ENCODE measurements at places on chromosomes 4 and X.

DNA sequence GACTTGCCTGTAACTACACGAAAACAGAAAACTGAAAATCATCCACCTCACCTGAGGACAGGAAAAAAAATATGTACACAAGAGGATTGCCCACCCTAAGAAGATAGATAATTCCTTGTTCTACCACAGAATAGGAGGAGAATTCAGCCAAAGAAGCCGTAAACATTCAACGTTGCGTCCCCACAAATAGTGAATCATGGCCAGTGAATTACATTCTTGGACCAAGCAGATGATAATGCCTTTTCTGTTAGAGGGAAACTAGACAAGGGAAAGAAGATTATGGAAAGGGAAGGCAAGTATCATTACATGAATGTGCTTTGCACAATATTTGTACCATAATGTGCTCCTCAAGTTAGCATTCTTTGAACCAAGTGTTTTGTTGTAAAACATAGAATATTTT is 95.5 kb upstream of the C1QTNF7 start:
- DNase-seq: no peak

DNA sequence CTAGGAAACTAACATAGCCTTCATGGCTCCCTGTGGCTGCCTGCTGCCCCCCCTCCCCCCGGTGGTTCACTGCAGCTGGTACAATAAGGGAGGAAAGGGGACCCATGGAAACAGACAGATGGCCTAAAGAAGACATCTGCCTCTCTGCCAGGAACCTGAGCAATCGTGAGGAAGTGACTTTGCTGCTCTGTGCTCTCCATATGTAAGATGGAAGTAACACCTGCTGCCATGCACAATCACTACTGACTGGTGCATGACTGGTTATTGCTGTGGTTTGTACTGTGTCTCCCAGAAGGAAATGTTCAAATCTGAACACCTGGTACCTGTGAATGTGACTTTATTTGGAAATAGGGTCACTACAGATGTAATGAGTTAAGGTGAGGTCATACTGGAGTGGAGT is 43.6 kb downstream of the CD99L2 start:
- no peak for DNase-seq

- no peak for DNase-seq
Measured at GRCh38 chr4:145883101-145883694, 55.4 kb downstream of the ZNF827 start.

GRCh38 chrX:41335958-41336331 is 2.0 kb downstream of the DDX3X start:
- DNase-seq: peak; percentile 34

GRCh38 chr4:88792268-88792781 is 94.7 kb upstream of the NAP1L5 start:
- DNase-seq: no peak

DNA sequence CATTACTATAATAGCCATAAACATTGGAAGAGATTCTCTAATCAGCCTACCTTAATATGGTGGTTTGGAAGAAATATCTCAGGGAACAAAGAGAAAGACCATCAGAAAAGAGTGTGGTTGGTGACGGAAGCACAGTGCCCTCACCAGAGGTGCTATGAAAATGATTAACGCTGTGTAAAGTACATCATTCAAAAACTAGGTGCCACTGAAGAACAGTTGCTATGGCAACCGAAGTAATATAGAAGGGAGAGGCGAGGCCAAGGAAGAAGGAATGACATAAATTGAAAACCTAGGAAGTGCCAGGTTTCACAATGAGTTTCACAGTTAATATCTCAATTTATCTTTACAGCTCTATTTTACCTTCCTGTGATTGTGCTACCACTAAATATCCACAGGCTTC is 57.0 kb upstream of the ARSJ start:
- DNase-seq: no peak

DNA sequence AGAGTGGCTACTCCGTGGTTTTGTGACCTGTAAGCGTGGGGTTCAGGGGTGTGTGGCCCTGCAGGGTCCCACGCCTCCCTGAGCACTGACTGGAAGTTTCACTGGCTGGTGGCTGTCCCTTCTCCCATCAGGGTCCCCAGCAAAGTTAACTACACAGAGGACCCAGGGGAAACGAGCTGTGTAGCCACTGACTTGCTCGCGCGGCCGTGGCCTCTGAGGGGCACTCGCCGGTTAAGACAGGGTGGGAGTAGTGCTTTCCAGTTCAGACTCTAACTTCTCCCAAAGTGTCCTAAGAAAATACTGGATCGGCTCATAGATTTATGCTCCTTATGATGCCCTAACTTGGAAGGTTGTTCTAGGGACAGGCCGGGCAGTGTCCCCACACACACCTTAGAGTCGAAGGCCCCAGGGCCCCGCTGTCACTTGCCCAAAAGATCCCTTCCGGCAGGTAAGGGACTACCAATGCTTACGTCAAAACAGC is 28.2 kb downstream of the NELFA start:
- no peak for DNase-seq

GRCh38 chrX:13472975-13473374 is 96.4 kb upstream of the EGFL6 start:
- DNase-seq: no peak

GRCh38 chr4:141409556-141409955 is 188.9 kb downstream of the ZNF330 start:
- no peak for DNase-seq

GRCh38 chr4:163988865-163989264 is 494.4 kb downstream of the TMA16 start:
- DNase-seq: no peak

DNA sequence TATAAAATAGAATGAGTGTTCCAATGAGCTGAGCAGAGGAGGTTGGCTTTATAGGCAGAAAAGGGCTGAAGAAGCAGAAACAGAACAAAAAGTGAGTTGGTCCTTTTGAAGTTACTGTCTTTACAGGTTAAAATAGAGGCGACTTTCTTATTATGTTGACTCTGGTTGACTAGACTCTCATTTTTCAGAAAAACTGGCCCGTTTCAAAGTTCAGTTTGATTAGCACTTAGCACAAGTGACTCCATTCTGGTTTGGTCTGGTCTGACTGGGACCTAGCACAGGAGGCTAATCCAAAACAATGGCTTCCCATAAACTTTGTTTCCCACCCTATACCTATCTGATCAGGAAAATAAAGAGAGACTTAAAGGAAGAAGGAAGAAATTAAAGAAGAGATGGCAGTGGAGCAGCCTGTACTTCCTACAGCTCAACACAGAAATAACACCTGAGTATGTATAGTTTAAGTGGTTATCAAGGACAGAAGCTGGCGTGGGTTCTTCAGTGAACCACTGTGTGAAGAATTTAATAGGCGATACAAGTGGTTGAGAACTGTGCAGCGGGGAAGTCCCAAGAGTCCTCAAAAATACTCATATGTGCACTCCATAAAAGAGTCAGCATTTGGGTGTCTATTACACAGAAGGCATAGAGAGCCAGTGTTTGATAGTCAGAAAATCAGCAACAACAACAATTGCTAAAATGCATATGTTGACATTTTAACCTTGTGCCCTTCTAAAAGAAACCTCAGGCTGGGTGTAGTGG is 554.8 kb upstream of the HTR2C start:
- DNase-seq: no peak

- DNase-seq: no peak
Measured at GRCh38 chr4:32429151-32429550, 1709.0 kb downstream of the PCDH7 start.

DNA sequence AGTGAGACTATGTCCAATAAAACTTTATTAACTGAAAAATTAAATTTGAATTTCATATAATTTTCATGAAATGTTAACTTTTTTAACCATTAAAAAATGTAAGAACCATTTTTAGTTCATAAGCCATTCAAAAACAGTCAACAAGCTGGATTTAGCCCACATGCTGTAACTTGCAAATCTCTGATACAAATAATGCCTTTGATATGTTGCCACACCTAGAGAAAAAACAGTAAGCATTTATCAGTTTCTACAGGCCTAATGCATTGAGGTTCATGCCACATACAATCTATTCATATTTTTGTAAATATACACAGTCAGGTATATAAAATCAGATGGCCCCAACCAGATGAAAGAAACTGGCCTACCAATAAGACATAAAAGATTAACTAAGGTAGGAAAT is 52.8 kb downstream of the LCORL start:
- no peak for DNase-seq

DNA sequence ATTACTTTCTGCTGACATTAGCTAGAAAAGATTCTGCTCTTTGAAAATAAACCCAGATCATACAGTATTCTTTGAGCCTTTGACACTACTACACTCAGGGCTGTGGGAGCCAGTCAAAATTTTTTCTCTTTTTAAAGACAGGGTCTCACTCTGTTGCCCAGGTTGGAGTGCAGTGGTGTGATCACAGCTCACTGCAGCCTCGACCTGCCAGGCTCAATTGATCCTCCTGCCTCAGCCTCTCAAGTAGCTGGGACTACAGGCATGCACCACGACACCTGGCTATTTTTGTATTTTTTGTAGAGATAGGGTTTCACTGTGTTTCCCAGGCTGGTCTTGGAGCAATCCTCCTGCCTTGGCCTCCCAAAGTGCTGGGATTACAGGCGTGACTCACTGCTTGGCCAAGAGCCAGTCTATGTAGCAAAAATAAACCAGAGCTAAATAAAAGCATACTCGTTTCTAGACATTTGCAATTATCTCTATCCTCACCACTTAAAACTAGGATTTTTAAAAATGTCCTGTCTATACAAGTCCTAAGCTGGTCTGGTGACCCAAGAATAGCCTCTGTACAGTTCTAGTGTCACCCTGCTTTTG is 43.2 kb downstream of the AKAP4 start:
- no peak for DNase-seq

- no peak for DNase-seq
Measured at GRCh38 chr4:99965674-99966350, 15.7 kb upstream of the H2AZ1 start.

GRCh38 chr4:32499171-32499570 is 1779.0 kb downstream of the PCDH7 start:
- DNase-seq: no peak

GRCh38 chr4:102153391-102153790 is 191.9 kb downstream of the SLC39A8 start:
- no peak for DNase-seq

Measured in hematopoietic multipotent progenitor cell treated with erythropoietin and hydrocortisone succinate and interleukin-3 and kit ligand, for 17 days (in vitro differentiated cells).